Bone marrow (tissue), 2 donors: ENCODE measurements at places on chromosomes 6 and 20.

DNA sequence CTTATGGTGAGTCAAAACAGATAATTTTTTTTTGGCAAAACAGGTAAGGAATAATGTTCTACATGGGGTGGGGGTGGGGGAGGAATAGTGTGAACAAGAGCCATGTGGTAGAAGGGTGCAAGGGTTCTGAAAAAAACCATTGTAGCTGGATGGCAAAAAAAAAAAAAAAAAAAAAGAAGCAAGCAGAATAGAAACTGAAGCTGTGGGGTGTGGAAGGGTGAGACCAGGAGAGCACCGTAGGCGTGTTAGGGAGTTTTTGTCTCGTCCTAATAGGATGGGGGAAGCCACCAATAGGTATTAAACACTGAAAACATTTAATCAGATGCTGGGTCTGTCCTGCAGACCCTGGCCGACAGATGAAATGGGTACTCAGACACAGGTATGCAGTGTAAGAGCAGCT, 110.1 kb downstream of the ADTRP start:
- DNase-seq = no peak

- DNase-seq = no peak
These were observed 371.6 kb downstream of the BCKDHB start for GRCh38 chr6:80478030-80478429.

DNA sequence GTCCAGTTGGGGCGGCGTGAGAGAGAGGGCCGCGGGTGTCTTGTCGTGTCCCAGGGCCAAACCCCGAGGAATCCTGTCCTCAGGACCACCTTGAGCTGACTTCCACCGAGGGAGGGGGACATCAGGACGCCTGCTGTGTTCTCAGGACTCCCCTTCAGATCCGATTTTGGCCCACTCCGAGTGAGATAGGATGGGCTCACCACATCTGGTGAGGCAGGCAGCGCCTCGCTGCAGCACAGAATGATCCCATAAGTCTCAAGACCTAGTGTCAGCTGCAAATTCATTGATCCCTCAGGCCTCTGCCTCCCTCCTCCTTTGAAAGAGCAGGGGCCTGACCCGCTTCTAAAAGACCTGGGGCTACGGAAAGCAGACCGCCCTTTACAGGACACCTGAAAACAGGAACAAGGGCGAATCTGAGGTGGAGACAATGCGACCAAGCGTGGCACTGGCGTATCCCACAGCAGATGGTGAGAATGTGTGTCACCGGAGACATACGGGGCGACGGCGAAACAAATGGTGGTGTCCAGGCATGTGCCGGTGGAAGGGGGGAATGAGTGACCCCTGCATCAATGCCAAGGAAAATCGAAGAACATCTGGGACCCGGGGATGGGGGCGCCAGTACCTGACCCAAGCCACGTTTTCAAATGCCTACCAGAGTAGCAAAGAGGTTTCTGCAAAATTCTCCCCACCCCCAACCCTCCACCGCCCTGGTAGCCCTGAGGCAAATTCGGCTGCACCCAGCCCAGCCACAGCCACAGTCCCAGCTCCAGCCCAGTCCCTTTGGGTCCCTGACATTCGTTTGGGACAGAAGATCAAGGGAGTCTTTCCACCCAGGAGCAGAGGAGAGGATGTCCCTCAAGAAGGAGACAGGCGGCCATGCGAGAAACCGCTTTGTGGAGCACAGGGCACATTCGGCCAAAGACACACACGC, 162.1 kb upstream of the ZNF337 start:
- no peak for DNase-seq

DNA sequence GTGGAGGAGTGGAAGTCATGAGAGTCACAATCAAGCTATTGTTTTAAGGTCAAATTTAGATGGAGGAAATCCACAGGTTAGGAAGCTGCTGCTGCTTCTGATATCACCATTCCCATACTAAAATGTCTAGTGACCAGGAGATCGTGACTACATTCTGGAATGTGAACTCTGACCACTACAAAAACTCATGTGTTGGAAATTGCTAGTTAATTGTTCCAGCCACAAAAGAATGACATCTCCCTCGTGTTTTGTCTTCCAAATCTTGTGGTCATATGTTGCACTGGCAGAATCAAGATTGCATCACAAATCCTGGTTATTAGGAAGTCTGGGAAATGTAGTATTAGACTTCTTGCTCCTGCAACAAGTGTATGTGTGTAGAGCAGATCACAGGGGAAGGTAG, 441.9 kb downstream of the CD109 start:
- no peak for DNase-seq

- DNase-seq = no peak
These were observed 2.8 kb upstream of the NSFL1C start for GRCh38 chr20:1469306-1469905.

DNA sequence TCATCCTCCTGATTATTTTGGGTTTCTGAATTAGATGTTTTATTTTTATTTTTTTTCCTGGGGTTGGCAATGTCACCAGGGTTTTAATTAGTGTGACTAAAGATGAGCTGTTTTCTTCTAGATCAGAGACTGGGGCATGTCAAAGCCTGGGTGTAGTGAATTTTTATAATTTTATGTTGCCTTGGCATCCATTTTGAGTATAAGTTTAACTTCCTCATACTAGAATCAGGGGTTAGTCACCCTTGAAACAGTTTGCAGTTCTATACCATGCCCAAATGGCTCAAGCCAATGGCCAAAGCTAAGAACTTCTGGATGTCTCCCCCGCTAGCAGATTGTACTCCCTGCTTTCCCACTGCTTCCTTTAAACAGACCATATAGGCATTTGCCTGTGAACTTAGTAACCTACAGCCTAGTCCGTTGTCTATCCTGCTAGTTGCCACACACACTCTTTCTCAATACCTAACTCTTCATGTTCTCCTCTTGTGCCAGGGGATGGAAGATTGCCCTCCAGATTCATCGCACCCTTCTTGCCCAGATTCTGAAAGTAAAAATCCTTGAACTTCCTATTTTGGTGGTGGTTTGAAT, 54.5 kb downstream of the KIAA0408 start:
- no peak for DNase-seq

DNA sequence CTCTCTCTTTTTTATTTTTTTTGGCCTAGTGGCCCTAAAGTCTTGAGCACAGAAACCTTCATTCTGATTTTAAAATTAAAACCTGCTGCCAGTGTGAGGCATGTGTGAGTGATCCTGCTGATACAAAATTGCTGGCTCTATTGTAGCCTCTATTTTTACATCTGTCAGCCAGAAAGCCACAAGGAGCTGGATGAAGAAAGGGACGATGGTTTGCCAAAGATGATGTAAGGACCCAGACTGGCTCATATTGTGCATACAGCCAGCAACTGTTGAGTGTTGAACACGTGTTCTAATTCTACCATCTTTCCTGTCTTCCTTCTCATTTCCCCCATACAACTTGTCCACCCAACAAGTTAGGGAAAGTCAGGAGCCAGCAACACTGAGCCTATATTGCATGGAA, 40.8 kb upstream of the ATXN1 start:
- no peak for DNase-seq

GRCh38 chr20:47389867-47390347, 33.4 kb upstream of the ZMYND8 start:
- no peak for DNase-seq

DNA sequence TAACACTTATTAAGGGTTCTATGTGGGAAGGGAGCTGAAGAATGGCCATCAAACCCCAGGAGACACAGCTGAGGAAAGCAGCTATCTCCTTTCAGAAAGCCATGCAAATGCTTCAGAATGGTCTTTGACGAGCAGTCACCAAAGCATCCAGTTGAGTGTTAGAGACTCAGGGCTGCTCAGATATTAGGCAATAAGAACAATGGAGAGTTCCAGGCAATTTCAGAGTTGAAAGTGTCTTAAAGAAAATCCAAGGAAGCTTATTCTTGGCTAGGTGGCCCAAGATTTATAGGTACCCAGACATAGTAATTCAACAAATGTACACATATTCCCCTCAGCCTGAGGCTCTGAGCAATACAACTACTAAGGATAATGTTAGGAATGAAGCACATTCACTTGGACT, 180.1 kb upstream of the SOX4 start:
- DNase-seq = no peak

GRCh38 chr6:158069800-158070195, 88.1 kb downstream of the SYNJ2 start:
- no peak for DNase-seq
